ENCODE measurements at places on chromosomes 2 and 18. TPM values are rescaled to one million over a fixed set of nuclear protein-coding genes. Genes with fewer than 3 reads are reported as not detected.

The ANKRD30B gene
- not detected for total RNA-seq

The IL36G gene
- not detected for total RNA-seq

GRCh38 chr2:2127467-2127866, 203.6 kb downstream of the MYT1L start:
- peaks cover 8% of the 10 kb centered on the region for H3K27me3 ChIP-seq
- H3K4me3 ChIP-seq, result no peak overlapping the region
- no peak overlapping the region for H3K27ac ChIP-seq
- H3K36me3 ChIP-seq, result no peaks in the 10 kb centered on the region
- no peak for DNase-seq

- no peak overlapping the region for H3K27ac ChIP-seq
- H3K4me3 ChIP-seq, result no peak overlapping the region
- H3K36me3 ChIP-seq, result no peaks in the 10 kb centered on the region
These were observed 91.0 kb upstream of the CCBE1 start for GRCh38 chr18:59787998-59788790.

GRCh38 chr18:79395308-79395640, 456 bp upstream of the NFATC1 start:
- no peaks in the 10 kb centered on the region for H3K36me3 ChIP-seq
- H3K4me3 ChIP-seq, result peak overlapping the region; percentile 70

- H3K4me1 ChIP-seq, result peaks cover 4% of the 10 kb centered on the region
- no peak for DNase-seq
- no peak overlapping the region for H3K27ac ChIP-seq
- no peaks in the 10 kb centered on the region for H3K27me3 ChIP-seq
- H3K4me3 ChIP-seq, result no peak overlapping the region
- no peaks in the 10 kb centered on the region for H3K36me3 ChIP-seq
These were observed 114.9 kb upstream of the MSTN start for GRCh38 chr2:190177249-190178040.

GRCh38 chr2:82781176-82781915, 1677.7 kb downstream of the SUCLG1 start:
- no peak overlapping the region for H3K4me3 ChIP-seq
- no peaks in the 10 kb centered on the region for H3K27me3 ChIP-seq
- H3K27ac ChIP-seq, result no peak overlapping the region
- H3K36me3 ChIP-seq, result no peaks in the 10 kb centered on the region
- H3K4me1 ChIP-seq, result no peaks in the 10 kb centered on the region

DNA sequence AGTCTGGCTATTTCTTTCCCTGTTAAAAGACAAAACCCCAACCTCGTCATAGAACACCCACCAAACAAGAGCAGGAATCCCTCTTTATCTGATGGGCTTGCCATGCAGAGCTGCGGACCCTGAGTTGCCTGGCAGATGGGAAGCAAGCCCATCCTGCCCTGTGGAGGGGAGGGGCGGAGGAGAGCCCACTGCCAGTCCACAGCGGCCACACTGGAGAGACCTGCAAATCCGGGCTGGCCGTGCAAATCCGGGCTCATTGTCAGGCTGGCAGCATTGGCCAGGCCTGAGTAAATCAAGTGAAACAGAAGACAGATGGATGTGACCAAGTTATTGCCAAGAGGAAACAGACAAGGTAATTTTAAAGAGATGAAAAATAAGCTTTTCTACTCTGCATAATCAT, 22.0 kb downstream of the MYL12B start:
- no peaks in the 10 kb centered on the region for H3K27me3 ChIP-seq
- H3K4me1 ChIP-seq, result peaks cover 55% of the 10 kb centered on the region
- peak overlapping the region; percentile 100 for H3K27ac ChIP-seq
- H3K4me3 ChIP-seq, result peak overlapping the region; percentile 33
- no peaks in the 10 kb centered on the region for H3K36me3 ChIP-seq
- DNase-seq, result no peak
